Activated naive CD8-positive, alpha-beta T cell treated with anti-CD3 and anti-CD28 coated beads for 36 hours (primary cell): ENCODE measurements at places on chromosomes 11 and 22.
A peak's percentile ranks its signal among the peaks of the same experiment; 100 is the strongest.

GRCh38 chr11:82631722-82632630, 101.7 kb downstream of the FAM181B start:
- DNase-seq, result peak; percentile 4

GRCh38 chr22:45580726-45581381, 78.2 kb downstream of the FBLN1 start:
- DNase-seq, result no peak

DNA sequence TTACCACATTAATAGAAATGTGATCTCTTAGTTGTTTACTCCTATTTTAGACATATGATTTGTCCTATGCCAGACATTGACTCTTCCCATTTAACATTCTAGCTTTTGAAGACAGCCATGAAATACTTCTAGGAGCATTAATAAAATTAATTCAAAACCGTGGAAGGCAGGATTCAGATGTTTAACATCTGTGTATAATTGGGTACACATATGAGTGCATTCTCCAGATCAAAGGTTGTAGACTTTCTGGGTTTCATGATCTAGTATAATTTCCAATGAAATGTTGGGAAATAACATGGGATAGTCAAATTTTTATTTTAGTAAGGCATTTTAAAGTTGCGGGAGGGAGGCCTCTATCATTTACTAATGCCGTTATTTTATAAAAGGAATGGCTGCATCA, 35.2 kb upstream of the CCDC89 start:
- no peak for DNase-seq

GRCh38 chr22:19776433-19777031, 16.0 kb downstream of the TBX1 start:
- no peak for DNase-seq

- no peak for DNase-seq
Measured at GRCh38 chr11:13852481-13852880, 110.0 kb upstream of the SPON1 start.

GRCh38 chr22:47169801-47170140, 407.3 kb downstream of the TBC1D22A start:
- no peak for DNase-seq

GRCh38 chr11:45997599-45997998, 75.1 kb downstream of the LARGE2 start:
- no peak for DNase-seq

GRCh38 chr11:75346912-75347647, 4.4 kb downstream of the ARRB1 start:
- no peak for DNase-seq

DNA sequence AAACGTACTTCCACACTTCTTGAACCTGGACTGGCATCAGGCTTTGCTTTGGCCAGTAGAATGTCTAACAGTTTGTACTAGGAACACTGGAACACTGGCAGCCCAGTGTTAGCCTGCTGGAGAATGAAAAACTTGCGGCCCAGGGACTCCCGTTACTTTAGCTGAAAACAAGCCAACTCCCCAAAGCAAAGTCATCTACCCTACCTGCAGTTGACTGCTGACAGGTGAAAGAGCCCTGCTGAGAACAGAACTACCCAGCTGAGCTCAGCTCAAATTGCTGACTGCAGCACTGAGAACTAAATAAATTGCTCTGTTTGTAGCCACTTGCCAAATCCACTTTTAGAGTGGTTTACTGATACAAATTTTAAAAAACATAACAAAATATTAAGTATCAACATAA, 342.5 kb downstream of the LRRC4C start:
- no peak for DNase-seq

GRCh38 chr11:125588505-125588904, 4.1 kb upstream of the STT3A start:
- no peak for DNase-seq

DNA sequence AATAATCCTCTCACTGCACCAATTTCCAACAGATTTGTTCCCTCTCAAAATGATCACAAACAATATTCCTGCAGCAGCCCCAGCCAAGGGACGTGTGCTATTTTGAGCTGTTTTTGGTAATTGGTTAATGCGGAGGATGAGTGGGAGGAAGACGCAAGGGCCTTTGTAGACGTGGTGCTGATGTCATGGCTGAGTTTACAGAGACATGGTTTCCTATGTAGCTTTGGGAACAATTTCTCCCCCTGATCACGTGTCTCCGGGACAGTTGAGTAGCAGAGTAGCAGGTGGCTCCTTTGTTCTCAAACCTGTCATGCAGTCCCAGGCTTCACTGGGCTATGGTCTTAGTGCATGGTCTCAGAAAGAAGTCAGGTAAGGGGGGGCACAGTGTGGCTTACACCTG, 183.2 kb upstream of the NECTIN1 start:
- no peak for DNase-seq

DNA sequence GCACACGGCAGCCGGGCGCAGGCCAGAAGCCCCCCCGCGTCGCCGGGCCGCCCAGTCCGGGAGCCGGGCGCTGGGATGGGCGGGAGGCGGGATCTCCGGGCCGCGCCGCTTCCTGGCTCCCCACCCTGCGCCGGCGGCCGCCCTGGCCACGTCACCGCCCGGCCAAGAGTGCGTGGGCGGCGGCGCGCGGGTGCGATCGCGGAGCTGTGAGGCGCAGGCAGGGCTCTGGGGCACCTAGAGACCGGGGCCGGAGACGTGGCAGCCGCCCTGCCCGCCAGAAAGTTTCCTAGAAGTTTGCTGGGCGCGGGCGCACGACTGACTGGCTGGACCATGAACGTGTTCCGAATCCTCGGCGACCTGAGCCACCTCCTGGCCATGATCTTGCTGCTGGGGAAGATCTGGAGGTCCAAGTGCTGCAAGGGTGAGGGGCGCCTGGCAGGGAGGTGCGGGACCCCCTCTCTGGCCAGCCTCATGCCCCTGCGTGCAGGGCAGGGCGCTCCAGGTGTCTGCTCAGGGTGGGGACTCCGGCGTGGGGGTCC, at the start of gene KDELR3:
Gene KDELR3, plus strand, starts transcription at position 193 of the 539 bp plus-strand sequence. Its CDS starts 138 bp downstream, at position 331.
- peak; percentile 87 for DNase-seq

- DNase-seq, result no peak
Measured at GRCh38 chr22:42365111-42365865, 66.9 kb downstream of the NFAM1 start.

GRCh38 chr22:25726241-25726640, 15.7 kb upstream of the MYO18B start:
- no peak for DNase-seq

- no peak for DNase-seq
Measured at GRCh38 chr11:109864834-109865547, 228.2 kb upstream of the ZC3H12C start.

GRCh38 chr11:113018913-113019312, 57.7 kb downstream of the NCAM1 start:
- DNase-seq, result no peak

- no peak for DNase-seq
Measured at GRCh38 chr11:20584093-20584774, 15.2 kb upstream of the SLC6A5 start.

DNA sequence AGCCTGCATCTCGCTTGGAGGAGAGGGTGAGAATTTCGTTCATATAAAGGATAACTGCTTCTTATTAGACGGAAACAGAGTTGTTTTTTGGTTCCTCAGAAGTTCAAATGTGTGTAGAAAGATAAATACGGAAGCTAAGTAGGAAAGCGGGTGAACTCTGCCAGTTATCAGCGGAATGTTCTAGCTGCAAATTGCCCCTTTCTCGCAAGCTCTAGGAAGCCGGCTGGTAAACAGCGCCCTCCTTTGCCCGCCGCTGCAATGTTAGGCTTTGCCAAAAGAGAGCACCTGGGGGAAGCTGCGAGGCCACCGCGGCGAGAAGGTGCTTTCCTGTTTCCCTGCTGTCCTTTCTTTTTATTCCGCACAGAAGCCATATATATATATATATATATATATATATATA, 67.0 kb downstream of the IGLL5 start:
- DNase-seq, result peak; percentile 43

- no peak for DNase-seq
Measured at GRCh38 chr11:64299847-64300648, at the start of gene CATSPERZ. Gene CATSPERZ, plus strand, starts transcription at chr11:64300358. Its CDS starts 53 bp downstream, at chr11:64300411.

- peak; percentile 40 for DNase-seq
Measured at GRCh38 chr11:10441652-10442503, 13.2 kb upstream of the AMPD3 start.

DNA sequence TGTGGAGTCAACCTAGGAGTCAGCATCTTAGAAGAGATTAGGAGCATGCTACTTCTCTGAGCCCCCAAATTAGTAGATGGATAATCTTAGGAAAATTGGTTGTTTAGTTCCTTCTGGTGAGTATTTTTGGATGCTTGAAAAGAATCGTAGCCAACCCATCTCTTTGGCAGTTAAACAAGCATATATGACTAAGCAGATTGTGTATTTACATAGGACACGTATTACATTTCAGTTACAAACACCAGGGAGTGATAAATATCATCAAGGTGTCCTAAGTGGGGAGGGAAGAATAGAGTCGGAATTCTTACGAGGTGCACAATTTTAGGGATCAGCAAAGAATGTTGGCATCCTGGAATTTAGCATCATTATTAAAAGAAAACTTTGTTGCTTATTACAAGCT, 13.5 kb downstream of the PLET1 start:
- no peak for DNase-seq

- DNase-seq, result no peak
Measured at GRCh38 chr22:48740086-48740730, 1087.5 kb downstream of the BRD1 start.

DNA sequence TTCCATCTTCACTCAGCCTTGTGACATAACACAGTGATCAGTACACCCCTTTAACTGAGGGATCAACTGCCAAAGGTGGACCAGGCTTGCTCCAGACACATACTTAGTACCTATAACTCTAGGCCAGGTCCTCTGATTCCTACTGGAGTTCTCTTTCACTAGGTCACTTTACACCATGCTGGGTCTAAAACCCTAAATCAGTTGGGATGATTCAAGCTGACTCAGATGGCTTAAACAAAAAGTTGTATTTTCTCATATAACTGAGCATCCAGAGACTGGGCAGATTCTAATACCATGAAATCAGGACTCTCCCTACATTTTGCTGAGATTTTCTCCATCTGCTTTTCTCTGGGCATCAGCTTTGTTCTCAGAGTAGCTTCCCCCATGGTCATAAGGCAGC, 26.0 kb upstream of the FLI1 start:
- no peak for DNase-seq

DNA sequence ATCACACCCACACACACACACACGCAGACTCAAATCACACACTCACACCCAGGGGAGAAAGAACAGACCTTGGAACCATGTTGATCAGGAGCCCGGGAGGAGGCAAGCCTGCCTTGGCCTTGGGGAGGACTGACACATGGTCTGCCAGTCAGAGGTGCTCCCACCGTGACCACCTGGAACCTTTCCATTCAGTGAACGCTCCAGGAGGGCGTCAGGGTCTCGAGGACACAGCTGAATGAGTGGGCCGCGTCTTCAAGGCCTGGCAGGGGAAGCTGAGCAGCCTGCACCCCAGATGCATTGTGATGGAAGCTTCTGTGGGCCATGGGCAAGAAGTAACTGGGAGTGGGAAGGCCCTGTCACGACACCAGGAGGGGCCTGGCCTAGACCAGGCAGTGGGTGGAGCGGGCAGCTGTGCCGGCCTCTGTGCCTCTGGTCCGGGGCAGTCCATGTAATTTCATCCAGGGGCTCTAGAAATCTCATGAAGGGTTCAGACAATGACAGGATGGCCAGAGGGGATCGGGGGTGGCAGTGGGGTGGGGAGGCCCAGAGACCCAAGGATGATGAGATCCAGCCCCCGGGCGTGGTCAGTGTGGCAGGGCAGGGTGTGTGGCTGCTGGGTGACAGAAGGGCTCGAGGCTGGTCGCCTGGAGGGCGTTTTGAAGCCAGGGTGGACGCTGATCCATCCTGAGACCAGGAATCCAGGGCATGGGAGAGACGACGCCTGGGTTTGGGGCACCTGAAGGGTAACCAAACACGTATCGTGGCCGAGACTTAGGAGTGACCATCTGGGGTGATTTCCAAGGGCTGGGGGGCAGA, 53.7 kb downstream of the IGF2 start:
- DNase-seq, result no peak

GRCh38 chr11:34406413-34406812, 32.3 kb upstream of the CAT start:
- DNase-seq, result no peak

GRCh38 chr11:16012125-16012751, 344.1 kb downstream of the SOX6 start:
- DNase-seq, result no peak
